Esophagus squamous epithelium (tissue), 5 donors: ENCODE measurements at places on chromosomes 13 and 19.

GRCh38 chr13:32310134-32310706, 4.9 kb downstream of the ZAR1L start:
- no peak for DNase-seq

DNA sequence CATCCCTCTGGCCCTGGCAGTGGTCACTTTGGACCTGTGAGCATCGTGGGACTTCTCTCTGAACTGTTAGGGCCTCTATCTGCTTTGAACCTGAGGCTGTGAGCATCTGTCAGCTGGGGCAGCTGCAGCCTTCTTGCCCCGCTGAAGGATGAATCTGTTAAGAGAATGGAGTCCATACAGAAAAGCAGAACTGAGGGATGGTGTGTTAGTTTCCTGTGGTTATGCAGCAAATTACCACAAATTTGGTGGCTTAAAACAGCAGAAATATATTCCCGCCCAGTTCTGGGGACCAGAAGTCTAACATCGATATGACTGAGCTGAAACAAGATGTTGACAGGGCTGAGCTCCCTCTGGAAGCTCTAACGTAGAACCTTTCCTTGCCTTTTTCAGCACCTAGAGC, 1.6 kb upstream of the ZNF497 start:
- no peak for DNase-seq

- no peak for DNase-seq
Observed at GRCh38 chr19:5867201-5868136, 2.9 kb downstream of the FUT5 start.

DNA sequence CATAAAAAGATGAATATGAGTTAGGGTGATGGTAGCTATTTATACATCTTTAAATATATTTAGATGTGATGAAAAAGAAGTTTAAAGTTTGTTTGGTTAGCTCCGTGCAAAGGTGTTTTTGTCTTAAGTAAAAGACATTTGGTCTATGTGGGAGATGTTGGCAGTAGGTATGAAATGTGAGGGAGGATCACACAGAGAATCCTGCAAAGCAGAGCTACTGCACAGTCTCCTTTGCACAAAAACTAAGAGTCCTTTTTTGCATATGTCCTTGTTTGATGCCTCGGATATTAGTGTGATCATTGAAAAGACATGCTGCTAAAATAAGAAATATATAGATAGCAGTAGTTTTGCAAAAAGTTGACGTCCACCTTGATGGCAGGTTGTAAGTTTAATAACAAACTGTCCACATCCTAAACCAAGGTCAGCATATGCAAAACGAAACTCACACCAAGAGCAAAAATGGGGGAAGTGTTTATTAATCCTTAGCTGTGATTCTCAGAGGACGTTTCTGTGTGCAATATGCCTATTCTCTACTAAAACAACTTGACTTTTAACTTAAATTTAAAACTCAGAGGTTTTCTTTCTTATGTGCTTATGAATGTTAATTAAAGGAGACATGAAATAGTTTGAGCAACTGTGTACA, 870.1 kb downstream of the PCDH9 start:
- no peak for DNase-seq

- DNase-seq, result no peak
Observed at GRCh38 chr19:3284759-3285646, 60.5 kb downstream of the CELF5 start.

DNA sequence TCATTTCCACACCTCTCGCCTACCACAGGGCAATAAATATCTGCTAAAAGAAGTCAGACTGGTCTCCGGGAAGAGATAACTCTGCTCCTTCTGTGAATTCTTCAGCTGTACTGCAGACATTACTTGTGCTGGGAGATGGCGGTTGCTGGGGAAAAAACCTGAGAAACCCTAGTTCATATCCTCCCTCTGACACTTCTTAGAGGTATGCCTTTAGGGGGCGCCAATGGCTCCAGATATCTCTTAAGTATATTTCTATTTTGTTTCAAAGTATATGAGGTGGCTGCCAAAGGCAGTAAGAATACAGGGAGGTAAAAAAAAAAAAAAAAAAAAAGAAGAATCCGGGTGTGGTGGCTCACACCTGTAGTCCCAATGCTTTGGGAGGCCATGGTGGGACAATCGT, 175.2 kb downstream of the PAN3 start:
- DNase-seq, result no peak

GRCh38 chr19:18007917-18008673, at the start of gene ARRDC2:
TSS of gene ARRDC2 (plus strand) at chr19:18008170. CDS start at chr19:18008311, 141 bp downstream.
- peak; percentile 75 for DNase-seq

DNA sequence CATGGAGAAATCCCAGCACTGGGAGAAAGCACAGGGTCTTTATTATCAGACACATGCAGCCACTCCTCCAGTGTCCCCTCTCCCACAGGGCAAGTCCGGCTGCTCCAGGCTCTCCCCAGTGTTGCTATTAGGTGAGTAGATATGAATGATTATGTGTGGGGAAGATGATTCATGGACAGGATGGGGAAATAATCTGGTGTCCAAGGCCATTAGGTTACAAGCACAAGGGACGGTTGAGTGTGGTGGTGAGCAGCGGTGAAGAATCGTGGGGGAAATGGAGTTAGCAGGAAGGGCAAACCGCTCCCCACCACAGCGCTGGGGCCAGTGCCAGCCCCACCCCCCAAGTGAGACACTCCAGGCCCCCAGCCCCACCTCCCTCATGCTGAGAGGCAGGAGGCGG, 19.0 kb downstream of the CD177 start:
- no peak for DNase-seq

GRCh38 chr13:43493496-43494000, 293.2 kb downstream of the ENOX1 start:
- DNase-seq, result no peak

DNA sequence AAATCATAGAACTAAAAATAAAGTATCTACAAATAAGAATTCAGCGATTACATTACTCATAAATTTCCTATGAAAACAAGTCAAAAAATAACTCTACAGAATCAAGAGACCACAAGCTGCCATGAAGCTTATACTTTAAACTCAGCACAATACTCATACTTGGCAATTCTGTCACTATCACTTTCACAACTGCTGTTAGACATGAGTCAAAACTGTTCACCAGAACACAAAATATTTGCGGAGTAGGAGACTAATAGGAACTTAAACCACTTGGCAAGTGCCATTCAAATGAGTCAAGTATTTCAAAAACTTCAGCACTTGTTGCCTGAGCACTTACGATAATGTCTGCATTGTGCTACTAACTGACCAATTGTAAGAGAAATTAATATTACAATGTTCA, 387.8 kb upstream of the GPC6 start:
- DNase-seq, result no peak

- no peak for DNase-seq
Observed at GRCh38 chr13:45833242-45833641, 18.3 kb downstream of the SIAH3 start.

DNA sequence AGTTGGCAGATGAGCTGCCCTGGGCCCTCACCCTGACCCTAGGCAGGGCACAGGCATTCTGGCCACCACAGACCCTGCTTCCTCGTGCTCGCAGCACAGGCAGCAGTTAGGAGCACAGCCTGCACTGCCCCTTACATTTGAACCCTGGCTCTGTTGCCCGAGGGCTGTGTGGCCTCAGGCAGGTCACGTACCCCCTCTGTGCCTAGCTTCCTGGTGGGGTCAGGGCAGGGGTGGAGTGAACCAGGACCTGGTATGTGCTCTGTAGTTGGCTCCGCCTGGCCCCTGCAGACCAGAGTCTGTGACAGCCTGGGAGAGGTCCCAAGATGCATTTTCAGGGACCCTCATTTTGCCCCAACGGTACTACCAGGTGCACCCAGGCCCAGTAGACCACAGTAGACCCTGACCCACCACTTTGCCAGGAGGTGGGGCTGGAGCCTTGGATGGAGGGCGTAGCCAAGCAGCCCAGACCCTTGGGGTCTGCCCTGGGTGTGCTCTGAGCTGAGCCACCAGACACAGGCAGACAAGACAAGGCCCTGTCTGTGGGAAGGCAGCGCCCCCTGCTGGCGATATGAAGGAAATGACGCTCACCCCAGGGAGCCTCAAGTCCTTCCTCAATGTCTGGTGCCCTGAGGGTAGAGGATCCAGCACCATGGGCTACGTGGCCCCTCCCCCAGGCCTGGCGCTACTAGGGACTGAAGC, 9.1 kb downstream of the LYL1 start:
- DNase-seq, result no peak

DNA sequence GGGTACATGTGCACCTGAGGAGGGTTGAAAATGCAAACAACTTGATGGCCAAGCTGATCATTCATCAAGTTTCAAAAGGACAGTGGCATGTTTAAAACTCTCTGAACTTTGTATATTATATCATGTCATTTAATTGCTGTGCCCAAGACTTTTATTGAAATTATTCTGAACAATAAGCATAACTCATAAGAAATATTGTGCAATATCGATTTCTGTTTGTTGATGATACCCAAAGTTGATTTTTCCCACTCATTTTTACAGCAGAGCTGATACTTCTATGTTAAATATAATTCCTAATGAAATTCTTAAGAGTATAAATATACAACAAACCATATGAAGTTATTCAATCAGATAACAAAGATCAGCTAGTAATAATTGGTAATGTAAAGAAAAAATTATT, 49.1 kb downstream of the PCDH17 start:
- DNase-seq, result no peak

DNA sequence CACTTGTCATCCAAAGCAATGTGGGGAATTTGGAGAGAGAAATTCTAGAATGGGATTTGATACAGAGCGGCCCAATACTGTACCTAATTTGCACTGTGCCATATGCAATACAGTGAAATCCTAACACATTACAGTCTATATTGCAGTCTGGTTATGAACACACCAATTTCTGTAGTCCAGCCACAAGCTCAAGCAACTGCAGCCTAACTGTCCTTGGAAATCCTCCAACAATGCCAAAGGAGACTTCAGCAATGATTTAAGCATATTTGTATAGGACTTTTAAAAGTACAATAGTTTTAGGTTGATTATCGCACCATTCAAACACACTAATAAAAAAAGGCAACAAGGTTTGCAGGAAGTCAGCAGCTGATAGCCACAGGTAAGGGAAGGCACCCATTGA, 17.3 kb downstream of the DIAPH3 start:
- no peak for DNase-seq

DNA sequence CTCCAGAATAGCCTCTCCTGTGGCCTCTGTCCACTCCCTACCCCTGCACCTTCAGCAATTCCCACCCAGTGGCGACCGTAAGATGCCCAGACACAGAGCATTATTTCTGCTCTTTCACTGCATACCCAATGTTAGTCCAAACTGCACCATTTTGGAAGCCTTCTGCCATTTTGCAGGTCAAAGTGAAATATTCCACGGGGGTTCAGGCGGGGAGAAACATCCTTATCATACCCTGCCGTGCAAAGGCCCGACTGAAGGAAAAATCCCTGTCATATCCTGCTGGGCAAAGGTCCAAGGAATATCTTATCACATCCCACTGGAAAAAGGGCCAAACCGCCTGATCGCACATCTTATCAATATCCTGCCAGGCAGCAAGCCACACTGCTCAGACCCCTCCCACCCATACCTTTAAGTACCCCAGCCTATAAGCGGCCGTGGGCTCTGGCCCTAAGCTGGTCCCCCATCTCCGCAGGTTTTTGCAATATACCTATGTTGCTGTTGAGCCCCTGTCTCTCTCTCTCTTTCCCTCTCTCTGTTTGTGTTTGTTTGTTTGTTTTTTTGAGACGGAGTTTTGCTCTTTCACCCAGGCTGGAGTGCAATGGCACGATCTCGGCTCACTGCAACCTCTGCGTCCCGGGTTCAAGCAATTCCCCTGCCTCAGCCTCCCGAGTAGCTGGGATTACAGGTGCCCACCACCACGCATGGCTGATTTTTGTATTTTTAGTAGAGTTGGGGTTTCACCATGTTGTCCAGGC, 18.2 kb downstream of the CLEC11A start:
- no peak for DNase-seq

GRCh38 chr19:35403116-35403760, 32.4 kb downstream of the GPR42 start:
- DNase-seq, result no peak

GRCh38 chr13:96193728-96194310, 103.9 kb downstream of the HS6ST3 start:
- DNase-seq, result no peak

- DNase-seq, result no peak
Observed at GRCh38 chr19:45554481-45554880, 30.1 kb downstream of the OPA3 start.

GRCh38 chr13:77465603-77466195, 69.8 kb upstream of the SCEL start:
- DNase-seq, result no peak

GRCh38 chr19:43773725-43774102, 7.1 kb downstream of the KCNN4 start:
- DNase-seq, result no peak

DNA sequence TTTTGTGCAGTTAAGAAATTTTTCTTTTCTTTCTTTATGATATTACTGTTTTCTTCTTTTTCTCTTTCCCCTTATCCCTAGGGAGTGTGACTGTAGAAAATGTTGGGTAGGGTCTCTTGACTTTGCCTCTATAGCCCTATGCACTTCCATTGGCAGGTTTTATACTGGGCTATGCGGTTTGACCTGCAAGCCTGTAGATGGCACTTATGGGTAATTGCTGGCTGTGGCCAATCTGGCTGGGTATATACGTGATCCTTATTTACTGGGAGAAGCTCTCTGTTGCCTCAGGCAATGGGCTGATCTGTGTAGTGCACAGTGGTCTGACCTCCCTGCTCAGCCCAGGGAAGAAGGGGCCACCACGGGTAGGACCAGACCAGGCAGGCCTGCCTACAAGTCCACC, 78.8 kb downstream of the RAP2A start:
- DNase-seq, result no peak

- DNase-seq, result no peak
Observed at GRCh38 chr13:40779796-40780285, 8.9 kb upstream of the MRPS31 start.

DNA sequence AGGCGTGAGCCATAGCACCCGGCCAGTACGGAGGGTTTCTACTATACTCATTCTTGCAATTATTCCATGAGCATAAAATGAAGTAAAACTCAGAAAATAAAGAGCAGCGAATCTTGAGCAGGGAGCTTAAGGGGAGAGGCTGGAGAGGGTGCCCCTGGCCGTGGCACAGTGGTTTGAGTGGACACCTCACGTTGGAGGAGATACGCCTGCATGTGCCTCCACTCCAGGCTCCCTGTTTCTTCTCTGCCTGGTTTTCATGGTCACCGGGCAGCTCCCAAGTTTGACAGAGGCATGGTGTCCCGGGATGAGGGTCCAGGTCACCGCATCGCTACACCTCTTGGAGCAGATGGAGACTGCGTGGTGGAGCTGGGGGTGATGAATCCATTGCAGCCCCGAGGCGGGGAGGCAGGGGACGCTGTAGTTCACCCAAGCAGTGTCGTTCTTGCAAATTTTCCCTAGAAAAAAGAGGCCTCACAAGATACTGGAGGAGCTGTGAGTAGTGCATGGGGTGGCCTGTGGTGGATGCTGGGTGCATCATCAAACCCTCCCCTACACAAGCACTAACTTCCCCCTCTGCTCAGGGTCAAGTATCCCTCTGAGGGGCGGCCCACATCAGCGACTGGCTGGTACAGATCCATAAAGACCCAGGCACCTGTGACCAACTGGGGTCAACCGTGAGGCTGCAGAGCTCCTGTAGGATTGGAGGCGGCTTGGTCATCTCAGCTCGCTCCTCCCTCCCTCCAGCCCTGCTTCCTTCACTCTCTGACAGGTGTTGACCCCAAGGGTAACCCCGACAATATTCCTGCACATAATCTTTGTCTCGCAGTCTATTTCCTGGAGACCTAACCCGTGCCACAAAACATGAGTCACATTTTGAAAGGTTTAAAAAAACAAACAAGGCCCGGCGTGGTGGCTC, 3.6 kb upstream of the MIER2 start:
- no peak for DNase-seq

- DNase-seq, result no peak
Observed at GRCh38 chr19:1087813-1088415, 7.3 kb downstream of the POLR2E start.
